ENCODE measurements at places on chromosomes 7 and 10.

- DNase-seq: peak; percentile 39
Observed at GRCh38 chr10:47318706-47319105, 3.5 kb upstream of the GDF2 start.

GRCh38 chr7:36283181-36283580 lies 106.5 kb upstream of the ANLN start:
- DNase-seq: no peak

DNA sequence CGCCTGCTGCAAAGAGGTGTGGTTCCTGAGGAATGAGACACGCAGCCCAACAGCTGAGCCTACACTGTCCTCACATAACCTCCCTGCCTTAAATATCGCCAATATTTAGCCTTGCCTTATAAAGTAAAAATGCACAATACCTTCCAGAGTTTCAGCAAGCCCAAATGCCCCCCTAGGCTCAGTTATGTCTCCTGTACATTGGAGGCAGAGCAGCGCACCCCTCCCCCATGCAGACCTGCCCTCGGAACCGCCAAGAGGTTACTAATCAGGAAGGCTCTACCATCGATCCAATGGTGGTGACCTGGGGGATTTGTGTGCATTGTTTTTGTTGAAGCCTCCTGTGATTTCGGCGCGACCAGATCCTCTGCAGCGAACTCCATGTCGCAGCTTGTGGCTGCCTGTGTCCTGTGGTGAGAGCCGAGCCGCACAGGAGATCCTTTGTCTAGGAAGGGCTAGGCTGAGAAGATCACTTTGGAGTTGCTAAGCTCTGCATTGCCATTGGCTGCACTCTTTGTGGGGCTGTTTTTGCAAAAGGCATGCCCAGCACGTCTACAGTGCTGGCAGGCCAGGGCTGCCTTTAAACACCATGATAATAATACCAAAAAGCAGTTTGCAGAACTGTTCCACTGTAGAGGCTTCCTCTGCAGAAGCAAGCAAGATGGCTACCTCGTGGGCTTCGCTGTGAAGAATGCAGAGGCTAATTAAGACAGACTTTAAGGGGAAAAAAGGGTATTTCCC lies 40.1 kb downstream of the TET1 start:
- peak; percentile 70 for DNase-seq

GRCh38 chr7:71636329-71636728 lies 504.4 kb downstream of the GALNT17 start:
- DNase-seq: no peak

DNA sequence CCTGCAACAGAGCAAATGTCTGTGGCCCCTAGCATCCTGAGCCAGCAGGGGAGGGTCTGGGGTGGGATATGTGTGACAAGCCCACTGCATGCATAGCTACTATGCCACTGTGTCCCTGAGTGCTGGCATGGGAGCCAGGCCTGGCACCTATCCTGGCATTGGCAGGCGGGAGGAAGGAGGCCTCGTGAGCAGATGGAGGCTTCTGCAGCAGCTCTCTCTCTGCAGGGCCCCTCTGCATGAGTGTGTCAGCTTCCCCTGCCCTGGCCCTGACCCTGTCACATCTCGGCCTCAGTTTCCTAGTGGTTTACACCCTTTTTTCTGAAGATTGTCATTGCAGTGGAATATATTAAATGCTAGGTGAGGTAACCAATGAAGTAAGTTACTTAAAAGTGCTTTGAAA lies 13.1 kb upstream of the IMPDH1 start:
- no peak for DNase-seq

DNA sequence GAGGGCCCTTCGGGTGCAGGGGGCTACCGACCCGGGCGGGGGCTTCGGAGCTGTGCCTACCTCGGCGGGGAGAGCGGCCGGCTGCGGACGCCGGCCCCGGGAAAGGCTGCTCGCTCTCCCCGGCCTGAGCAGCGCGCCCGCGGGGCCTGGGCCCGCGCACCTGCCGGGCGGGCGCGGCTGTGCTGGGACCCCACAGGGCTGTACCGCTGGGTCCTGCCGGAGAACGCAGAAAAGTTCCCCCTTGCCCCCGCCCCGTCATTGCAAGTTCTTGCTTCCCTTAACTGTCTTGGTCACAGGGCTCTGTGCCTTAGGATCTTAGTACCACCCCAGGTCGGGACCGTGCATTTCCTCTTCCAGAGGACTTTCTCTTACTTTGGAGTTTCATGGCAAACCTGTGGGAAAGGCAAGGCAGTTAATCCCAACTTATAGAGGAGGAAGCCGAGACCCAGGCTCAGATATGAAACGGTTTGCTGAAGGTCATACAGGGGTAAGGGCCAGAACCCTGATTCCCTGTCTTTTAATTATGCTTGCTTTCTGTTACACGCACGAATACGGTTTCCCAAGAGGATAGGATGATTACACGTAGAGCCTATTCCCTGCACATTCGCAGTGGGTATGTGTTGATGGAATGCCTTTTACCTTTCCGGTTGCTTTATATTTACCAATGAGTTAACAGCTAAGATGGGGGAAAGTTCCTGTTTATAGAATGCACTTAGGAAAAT lies 652 bp downstream of the PCGF5 start:
- no peak for DNase-seq

- DNase-seq: no peak
Observed at GRCh38 chr7:150585199-150585598, 18.0 kb downstream of the GIMAP4 start.

GRCh38 chr7:16023046-16023445 lies 336.6 kb upstream of the MEOX2 start:
- DNase-seq: no peak

- no peak for DNase-seq
Observed at GRCh38 chr10:66586073-66586472, 339.8 kb upstream of the LRRTM3 start.

- no peak for DNase-seq
Observed at GRCh38 chr7:36736899-36737211, 12.6 kb upstream of the AOAH start.

DNA sequence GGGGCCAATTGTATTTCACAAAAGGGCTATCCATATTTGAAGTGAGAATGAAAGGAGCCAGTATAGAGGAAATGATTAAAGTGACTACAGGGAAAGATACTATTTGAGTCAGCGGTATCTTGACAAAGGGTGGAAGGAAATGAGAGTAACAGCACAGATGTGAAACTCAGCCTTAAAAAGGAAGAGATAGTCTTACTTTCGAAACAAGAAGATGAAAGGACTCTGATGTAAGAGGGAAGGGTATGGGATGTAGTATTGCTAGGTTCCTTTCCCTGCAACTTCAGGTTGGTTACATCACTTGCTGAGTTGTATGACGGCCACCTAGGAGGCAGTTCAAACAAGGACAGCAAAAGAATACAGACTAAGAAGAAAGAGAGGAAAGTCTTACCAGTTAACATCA lies 13.7 kb downstream of the CISD1 start:
- no peak for DNase-seq

DNA sequence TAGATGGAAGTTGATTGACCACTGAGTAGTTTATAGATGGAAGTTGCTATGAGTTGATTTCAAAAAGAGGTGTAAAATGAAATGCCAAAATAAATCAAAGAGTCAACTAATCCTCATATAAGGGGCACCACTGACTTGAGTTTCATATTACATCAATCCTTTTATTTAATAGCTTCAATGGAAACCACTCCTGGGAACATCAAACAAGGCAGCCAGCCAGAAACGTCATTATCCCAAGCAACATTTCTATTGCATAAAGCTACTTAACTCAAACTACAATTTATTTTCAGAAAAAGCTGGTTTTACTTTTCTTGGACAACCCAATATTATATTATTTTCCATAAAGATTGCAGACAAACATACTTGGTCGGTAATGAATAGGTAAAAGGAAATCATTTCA lies 162.1 kb downstream of the TSPAN12 start:
- no peak for DNase-seq

GRCh38 chr10:31153161-31153560 lies 121.5 kb upstream of the ZNF438 start:
- DNase-seq: no peak

GRCh38 chr7:133109816-133110215 lies 27.9 kb upstream of the CHCHD3 start:
- DNase-seq: no peak

DNA sequence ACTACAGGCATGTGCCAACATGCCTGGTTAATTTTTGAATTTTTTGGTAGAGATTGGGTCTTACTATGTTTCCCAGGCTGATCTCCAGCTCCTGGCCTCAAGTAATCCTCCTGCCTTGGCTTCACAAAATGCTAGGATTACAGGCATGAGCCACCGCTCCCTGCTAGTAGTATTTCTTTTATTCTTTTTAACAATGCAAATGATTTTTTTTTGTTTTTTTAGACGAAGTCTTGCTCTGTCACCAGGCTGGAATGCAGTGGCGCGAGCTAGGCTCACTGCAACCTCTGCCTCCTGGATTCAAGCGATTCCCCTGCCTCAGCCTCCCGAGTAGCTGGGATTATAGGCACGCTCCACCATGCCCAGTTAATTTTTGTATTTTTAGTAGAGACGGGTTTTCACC lies 58.1 kb downstream of the SVIL start:
- no peak for DNase-seq

DNA sequence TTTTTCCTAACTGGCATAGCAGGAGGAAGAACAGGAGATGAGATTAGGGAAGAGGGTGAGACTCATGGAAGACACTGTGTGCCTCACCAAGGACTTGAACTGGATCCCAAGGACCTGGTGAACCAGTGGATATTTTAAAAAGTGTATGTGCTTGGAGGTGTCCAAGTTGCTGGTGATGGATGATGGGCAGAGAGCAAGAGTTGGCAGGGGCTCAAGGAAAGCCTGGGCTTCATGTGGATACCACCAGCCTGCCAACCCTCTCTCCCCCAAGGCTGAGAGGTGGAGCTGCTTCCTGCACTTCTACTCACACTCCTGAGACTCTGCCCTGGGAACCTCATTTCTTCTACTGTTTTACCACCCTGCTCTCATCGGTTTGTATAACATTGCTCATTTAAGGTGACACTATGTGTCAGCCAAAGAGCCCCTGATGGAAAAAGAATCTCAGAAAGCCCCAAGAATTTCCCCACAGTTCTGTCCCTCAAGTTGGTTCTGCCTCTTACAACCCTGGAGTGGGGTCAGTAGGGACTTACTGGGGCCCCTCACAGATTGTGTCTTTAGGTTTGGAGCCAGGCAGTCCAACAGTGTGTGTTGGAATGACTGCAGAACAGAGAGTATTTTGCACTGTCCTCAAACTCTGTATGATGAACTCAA lies 56.2 kb upstream of the PDCD4 start:
- no peak for DNase-seq

DNA sequence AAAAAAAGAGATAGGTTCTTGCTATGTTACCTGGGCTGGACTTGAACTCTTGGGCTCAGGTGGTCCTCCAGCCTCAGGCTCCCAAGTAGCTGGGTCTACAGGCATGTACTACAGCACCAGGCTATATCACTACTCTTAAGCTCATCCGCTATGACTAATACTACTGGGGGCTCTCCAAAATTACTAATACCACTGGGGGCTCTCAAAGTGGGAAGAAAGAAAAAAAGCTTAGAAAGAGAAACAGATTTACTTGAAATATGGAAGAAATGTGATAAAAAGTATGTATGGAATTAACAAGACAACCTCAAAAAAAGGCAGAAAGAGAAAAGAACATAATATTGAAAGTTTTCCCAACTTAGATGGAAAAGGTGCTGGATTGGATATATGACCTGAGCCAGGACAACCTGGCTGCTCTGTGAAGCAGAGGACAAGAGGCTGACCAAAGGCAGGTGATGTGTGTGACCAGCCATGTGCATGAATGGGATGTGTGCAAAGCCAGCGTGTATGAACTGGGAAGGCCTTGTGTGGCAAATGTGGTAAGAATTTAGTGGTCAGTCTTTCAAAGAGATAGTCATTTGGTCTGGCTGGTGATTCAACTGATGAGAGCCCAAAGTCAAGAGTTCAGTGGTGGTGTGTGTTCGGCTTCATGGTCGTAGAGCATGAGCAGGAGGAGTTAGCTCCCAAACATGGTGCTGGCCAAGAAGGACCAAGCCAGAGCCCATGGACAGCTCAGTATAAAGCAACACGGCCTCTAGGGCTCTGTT lies 232.4 kb upstream of the KLF14 start:
- no peak for DNase-seq

DNA sequence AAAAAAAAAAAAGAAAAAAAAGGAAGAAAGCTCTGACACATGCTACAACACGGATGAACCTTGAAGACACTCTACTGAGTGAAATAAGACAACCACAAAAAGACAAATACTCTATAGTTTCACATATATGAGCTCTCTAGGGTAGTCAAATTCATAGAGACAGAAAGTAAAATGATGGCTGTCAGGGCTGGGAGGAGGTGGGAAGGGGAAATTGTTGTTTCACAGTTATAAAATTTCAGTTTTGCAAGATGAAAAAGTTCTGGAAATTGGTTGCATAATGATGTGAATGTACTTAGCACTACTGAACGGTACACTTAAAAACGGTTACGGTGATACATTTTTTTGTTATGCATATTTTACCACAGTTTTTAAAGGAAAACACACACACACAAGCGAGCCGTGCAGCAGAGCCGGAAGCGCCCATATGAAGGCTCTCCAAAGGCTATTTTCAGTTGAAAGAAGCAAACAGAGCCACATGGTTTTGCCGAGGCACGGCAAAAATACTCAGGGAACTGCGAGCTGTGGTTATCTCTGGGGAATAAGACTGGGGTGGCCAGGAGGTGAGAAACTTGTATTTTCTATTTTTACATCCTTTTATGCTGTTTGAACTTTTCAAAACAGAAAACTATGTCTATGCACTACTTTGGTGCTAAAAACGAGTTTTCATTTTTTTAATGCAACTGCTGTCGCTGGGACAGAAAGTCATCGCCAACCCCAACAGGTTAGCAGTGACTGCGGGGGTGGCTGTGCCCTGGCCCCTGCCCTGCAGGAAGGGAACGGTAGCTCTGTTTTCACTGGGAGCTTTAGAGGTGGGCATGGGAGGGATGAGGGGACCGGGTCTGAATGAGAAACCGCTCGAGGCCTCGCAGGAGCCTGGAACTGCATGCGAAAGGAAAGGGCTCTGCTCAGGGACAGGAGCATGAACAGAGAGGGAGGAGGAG lies 132.9 kb downstream of the OAT start:
- no peak for DNase-seq

DNA sequence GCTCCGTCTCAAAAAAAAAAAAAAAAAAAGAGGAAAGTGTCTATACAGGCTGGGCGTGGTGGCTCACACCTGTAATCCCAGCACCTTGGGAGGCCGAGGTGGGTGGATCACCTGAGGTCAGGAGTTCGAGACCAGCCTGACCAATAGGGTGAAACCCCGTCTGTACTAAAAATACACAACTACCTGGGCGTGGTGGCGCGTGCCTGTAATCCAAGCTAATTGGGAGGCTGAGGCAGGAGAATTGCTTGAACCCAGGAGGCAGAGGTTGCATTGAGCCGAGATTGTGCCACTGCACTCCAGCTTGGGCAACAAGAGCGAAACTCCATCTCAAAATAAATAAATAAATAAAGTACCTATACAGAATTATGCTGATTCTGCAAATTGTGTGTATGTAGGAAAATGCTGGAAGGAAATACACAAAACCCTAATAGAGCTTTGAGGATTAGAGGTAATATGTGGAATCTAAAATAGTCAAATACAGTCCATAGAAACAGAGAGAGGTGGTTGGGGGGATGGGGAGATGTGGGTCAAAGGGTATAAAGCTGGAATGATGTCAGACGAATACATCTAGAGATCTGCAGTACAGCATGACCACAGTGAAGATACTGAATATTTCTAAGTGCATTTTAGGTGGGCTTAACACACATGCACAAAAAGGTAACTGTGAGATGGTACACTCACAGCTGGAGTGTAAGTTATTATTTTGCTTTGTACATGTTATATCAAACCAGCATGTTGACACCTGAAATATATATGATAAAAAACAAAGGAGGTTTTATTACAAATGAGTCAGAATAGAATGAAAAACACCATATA lies 174.5 kb upstream of the KLF14 start:
- no peak for DNase-seq

GRCh38 chr10:132696728-132697577 lies 89.0 kb downstream of the NKX6-2 start:
- DNase-seq: no peak

Data from HCT116 (cell line).